ENCODE measurements at places on chromosomes 12 and 14. TPM values are rescaled to one million over a fixed set of nuclear protein-coding genes. Genes with fewer than 3 reads are reported as not detected.

Gene LRRC10
- total RNA-seq: not detected

Gene CLEC7A
- total RNA-seq: 2.5 TPM

Gene PLEKHH1
- total RNA-seq: 0.53 TPM

- no peak overlapping the region for H3K4me3 ChIP-seq
- H3K36me3 ChIP-seq: no peaks in the 10 kb centered on the region
- H3K27me3 ChIP-seq: no peaks in the 10 kb centered on the region
- no peak overlapping the region for H3K27ac ChIP-seq
These were observed 334.4 kb downstream of the ADGRD1 start for GRCh38 chr12:131287938-131288764.

GRCh38 chr12:22687361-22688076 lies 62.5 kb downstream of the ETNK1 start:
- H3K4me1 ChIP-seq: no peaks in the 10 kb centered on the region
- H3K4me3 ChIP-seq: no peak overlapping the region
- peak; percentile 10 for DNase-seq
- H3K27me3 ChIP-seq: no peaks in the 10 kb centered on the region

- no peak for DNase-seq
- H3K27ac ChIP-seq: no peak overlapping the region
- H3K27me3 ChIP-seq: peaks cover 59% of the 10 kb centered on the region
- H3K36me3 ChIP-seq: no peaks in the 10 kb centered on the region
- peaks cover 21% of the 10 kb centered on the region for H3K4me1 ChIP-seq
- H3K4me3 ChIP-seq: no peak overlapping the region
These were observed 1.0 kb downstream of the NUAK1 start for GRCh38 chr12:106137530-106138356.

Data from CD4-positive, alpha-beta T cell (primary cell).